ENCODE measurements at places on chromosomes 7 and 10.
A peak's percentile ranks its signal among the peaks of the same experiment; 100 is the strongest.

- DNase-seq = no peak
These were observed 74.6 kb downstream of the LRGUK start for GRCh38 chr7:134201569-134202261.

DNA sequence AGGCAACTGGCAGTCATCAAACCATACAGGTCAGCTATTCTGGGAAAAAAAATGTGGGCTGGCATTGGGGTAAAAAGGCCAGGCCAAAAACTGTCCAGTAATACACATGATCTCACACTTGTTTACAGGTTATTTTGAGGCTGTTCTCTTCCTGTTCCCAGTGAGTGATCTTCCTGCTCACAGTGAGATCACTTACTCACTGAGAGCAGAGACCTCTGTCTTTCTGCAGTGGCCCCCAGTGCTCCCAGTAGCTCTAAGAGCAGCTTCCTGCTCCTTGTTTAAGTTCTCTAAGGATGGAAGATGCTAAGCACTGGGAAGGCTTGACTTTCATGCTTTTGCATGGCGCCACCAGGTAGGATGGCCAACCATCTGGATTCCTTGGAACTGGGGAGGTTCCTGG, 93.5 kb upstream of the KIAA1217 start:
- DNase-seq = no peak

DNA sequence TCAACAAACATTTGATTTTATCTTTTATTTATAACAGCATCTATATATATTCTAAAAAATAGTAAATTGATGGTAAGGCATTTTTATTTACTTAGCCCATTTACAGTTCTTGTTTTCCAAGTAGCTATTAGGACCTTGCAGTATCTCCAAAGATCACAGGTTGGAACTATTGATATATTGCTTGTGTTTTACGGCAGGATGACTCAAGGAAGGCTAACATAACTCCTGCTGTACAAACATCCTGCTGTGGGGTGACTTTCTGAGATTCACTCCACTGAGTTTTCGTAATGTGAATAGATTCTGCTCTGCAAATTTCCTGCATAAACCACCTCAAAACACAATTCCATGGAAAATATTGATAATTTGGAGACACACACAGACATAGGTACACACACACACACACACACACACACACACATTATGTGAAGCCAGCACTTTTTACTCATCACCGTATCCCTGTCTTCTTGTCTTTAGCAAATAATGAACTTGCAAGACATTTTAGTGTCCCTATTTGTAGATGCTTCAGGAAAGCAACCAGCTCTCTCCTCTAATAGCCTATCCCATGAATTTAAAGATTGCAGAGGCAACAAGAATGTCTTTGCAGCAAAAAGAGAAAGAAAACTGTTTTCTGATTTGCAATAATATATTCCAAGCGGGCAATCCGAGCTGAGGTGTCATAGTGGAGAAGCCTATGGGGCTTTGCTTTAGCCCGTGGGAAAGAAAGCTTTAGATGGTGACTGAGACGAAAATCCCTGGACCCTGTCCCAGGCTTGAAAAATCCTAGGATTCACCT, 722 bp downstream of the AGR2 start:
- no peak for DNase-seq

GRCh38 chr7:106218546-106218945, 66.2 kb downstream of the NAMPT start:
- no peak for DNase-seq

- no peak for DNase-seq
These were observed 64.8 kb downstream of the THSD7A start for GRCh38 chr7:11767148-11767547.

DNA sequence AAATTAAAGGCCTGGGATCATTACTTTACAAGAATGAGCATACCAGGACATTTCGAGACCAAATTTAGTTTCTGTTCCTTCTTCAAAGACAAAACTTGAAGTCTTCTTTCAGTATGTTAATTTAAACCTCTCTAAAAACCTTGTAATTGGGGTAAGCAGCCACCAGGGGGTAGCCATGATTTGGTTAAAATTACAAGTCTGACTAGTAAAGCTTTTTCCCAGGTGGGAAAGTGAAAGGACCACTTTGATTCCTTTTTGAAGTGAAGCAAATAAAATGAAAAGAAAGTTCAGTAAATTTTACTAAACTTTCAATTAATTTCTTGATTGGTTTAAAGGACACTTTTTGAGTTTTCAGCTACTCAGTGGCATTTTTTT, 294.3 kb downstream of the BBS9 start:
- peak; percentile 13 for DNase-seq

GRCh38 chr10:44284198-44285084, 100.5 kb downstream of the CXCL12 start:
- no peak for DNase-seq

GRCh38 chr7:27160145-27160545, 3.7 kb upstream of the HOXA7 start:
- DNase-seq = no peak

DNA sequence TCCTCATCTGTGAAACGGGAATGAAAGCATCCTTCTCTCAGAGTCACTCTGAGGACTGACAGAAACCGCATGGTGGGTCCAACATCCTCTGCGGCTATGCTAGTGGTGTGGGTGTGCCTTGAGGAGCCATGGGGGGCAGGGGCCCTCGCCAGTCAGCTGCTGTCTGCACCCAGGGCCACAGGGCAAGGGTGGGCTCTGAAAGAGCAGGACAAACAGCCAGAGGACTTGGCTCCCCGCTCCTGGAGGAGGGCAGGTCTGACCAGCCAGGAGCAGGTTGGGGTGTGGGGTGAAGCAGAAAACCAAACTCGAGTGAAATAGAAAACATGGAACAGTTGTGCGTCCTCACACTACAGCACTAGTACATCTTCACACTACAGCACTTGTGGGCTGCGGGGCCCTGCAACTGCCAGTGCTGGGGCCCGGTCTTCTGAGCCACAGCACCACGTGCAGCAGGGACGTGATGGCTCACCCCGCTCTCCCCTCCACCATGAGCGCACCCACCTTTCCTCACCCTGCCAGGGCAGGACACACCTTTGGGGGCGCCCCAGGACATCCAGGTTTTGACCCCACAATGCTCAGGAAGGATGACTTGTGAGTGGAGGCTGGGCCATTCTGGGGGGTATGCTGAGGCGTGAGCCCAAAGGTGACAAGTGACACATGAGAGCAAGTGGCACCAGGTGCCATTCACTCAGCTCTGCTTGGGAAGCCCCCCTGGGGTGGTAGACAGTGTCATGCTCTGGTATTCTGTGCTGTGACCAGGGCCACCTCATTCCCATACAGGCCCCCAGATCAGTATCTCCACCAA, 96.1 kb upstream of the RET start:
- DNase-seq = no peak

- peak; percentile 73 for DNase-seq
These were observed 7.1 kb upstream of the C10orf105 start for GRCh38 chr10:71726580-71727104.

- DNase-seq = no peak
These were observed 23.2 kb downstream of the NDUFB2 start for GRCh38 chr7:140719721-140720120.

DNA sequence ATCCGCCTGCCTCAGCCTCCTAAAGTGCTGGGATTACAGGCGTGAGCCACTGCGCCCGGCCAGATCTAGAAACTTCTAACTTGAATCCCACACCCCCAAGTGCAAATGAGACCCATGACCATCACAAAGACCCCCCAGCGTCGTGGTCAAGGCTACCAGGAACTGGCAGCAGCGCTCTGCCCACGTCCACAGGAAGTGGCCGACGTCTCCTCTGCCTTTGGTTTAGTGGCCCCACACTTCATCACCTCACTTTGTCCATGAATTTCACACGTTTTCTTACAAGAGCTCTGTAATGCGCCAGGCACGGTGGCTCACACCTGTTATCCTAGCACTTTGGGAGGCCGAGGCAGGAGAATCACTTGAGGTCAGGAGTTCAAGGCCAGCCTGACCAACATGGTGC, 53.5 kb upstream of the TNRC18 start:
- no peak for DNase-seq

GRCh38 chr10:125054216-125054615, 106.1 kb downstream of the CTBP2 start:
- no peak for DNase-seq

DNA sequence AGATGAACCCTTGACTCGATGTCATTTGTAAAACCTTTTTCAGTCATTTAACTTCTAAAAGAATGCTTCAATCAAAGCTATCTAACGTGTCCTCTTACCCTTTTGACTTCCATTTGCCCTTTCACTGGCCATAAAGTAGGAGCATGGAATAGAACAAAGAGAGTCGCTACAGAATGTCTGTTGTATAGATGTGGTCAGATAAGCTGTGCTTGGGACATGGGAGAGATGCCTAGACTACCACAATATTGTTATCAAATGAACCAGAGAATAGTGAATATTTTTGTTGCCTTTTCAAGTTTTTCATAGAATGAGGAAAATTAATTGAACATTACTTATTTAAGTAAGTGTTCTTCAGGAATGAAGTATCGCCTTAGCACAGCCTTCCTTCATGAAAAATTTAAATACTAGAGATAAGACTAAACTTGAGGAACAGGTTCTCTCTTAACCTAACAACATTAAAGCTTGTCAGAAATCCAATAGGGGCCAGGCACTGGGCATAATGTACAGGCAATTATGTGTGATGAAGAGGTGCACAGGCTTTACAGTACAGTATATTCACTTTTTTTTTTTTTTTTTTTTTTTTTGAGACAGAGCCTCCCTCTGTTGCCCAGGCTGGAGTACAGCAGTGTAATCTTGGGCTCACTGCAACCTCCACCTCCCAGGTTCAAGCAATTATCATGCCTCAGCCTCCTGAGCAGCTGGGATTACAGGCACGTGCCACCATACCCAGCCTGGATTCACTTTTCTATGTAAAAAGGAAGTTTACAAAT, 7.5 kb upstream of the KMT2E start:
- no peak for DNase-seq

DNA sequence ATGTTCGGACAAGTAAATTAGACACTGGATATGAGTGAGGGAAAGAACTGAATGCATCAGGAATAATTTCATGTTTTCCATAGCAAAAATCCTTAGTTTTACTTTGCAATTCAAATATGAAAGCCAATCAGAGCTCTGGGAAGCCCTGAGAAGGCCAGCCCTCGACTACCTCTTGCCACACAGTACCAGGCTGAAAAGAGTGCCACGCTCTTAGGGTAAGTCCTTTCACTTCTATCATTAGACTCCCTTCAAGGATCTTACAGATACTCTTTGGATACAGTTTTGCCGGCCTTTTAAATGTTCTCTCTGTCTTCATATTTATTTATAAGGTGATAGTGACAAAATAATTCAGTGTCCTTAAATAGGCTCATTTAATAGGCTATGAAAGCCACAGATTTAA, 1.9 kb downstream of the COBL start:
- no peak for DNase-seq

DNA sequence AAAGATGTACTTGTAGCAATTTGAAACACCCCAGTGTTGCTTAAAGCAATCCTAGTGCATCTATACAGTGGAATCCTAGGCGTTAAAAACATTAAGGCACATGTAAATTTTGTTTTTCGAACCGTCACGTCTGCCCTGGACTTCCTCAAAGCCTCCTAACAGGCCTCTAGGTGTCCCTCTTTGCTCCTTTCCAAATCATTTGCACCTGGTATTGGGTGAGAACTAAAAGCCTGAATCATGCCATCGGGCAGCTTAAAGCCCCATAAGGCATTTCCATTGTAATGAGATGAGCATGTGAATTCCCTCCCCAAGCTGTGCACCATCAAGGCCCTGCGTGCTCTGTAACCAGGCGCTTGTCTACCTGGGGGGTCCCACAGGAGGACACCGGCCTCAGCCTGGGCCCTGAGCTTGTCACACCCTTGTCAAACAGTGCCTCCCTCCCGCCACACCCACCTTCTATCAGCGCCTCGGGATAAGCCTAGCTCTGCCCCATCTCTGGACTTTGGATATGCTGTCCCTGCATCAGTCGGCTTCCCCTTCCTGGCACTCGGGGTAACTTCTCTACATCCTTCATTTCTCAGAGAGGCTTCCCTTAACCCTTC, 89.2 kb downstream of the WDR11 start:
- DNase-seq = no peak

GRCh38 chr10:73828161-73828560, 16.8 kb upstream of the NDST2 start:
- DNase-seq = no peak

GRCh38 chr7:26149391-26149977, 2.5 kb upstream of the NFE2L3 start:
- no peak for DNase-seq

- no peak for DNase-seq
These were observed 434.7 kb upstream of the GRM3 start for GRCh38 chr7:86209036-86209435.

- DNase-seq = no peak
These were observed 311.0 kb downstream of the ANKRD30A start for GRCh38 chr10:37436357-37436756.

GRCh38 chr7:158698657-158699195, 5.9 kb downstream of the NCAPG2 start:
- no peak for DNase-seq

DNA sequence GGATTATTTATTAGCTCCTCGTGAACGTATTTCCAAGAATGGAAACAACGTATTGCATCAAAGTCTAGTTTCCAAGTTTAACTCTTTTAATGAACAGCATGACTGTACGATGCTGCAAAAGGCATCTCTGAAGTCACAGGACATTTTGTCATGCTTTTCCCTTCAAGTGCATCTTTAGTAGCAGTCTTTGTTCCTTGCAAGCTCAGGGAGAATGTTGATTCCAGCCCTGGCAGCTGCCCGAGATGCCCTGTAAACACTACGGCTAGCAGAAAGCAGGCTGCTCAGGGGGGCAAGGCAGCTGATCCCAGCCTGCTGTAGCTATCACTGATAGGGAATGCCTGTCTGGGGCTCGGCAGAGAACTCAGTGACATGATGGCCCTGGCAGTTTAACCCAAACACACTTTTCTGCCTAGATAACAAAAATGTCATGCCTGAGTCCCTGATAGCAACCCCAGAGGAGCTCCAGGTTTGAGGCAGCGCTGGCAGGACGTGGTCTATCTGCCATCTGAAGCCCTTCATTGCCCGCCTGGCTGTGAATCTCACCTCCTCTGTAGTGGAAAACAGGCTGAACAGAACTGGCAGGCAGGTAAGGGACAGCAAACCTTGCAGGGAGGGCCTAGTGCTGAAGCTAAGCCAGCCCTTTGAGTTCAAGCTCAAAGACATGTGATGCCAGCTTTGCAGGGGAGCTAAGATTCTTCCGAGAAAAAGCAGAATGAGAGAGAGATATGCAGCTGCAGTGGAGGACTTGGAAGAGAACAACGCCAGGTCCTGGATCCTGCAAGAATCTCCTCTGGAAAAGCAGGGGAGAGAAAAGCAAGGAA, 264.6 kb downstream of the SNX10 start:
- no peak for DNase-seq

GRCh38 chr7:6630007-6630849, 6.9 kb upstream of the ZNF316 start:
- no peak for DNase-seq

DNA sequence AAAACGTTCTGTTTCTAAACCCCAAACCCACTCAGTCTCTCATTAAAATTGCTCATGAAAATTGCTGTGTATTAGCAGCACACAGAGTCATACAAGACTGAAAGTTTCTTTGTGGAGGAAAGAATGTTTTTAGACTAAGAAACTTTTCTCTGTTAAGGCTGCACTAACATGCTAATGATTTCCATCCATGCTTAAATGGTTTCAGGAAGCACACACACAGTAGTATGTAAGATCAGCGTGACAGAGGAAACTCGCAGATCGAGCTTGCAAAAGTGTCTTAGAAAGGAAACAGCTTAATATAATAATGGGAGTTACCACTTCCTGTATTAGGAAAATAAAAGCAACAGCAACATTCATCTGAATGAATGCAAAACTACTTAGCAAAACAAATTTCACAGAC, 112.7 kb downstream of the ICA1 start:
- DNase-seq = no peak

All from activated naive CD8-positive, alpha-beta T cell treated with anti-CD3 and anti-CD28 coated beads, Interleukin-2, amount 50 U/mL, for 24 hours (primary cell).